ENCODE measurements at places on chromosomes 1 and 21. TPM values are rescaled to one million over a fixed set of nuclear protein-coding genes. Genes with fewer than 3 reads are reported as not detected.

The DMBX1 gene
- polyA plus RNA-seq: 0.04 TPM

The AMPD1 gene
- polyA plus RNA-seq: not detected

The ASTN1 gene
- 2.5 TPM for polyA plus RNA-seq

The OR2L8 gene
- not detected for polyA plus RNA-seq

The GBP5 gene
- polyA plus RNA-seq: 1.7 TPM

The RXRG gene
- 13.6 TPM for polyA plus RNA-seq

The OR2T2 gene
- polyA plus RNA-seq: not detected

The CDK18 gene
- 24.7 TPM for polyA plus RNA-seq

The GUCA2B gene
- not detected for polyA plus RNA-seq

The ZBTB8A gene
- polyA plus RNA-seq: 13.7 TPM

The H3-3A gene
- polyA plus RNA-seq: 1,585 TPM

The AGO4 gene
- 34.1 TPM for polyA plus RNA-seq

The ADGRL4 gene
- 13.1 TPM for polyA plus RNA-seq

The SLC45A3 gene
- 9.1 TPM for polyA plus RNA-seq

The TEX38 gene
- polyA plus RNA-seq: 0.20 TPM

The RIMKLA gene
- 0.38 TPM for polyA plus RNA-seq

The SPATA46 gene
- 0.32 TPM for polyA plus RNA-seq

The NBPF19 gene
- polyA plus RNA-seq: 9.4 TPM

The RPE65 gene
- polyA plus RNA-seq: 0.69 TPM

The PPIH gene
- polyA plus RNA-seq: 60.5 TPM

The ADORA3 gene
- 0.51 TPM for polyA plus RNA-seq

The SELL gene
- polyA plus RNA-seq: 3.3 TPM

The F3 gene
- polyA plus RNA-seq: 4.9 TPM

The ALPL gene
- 2.0 TPM for polyA plus RNA-seq

The CCDC27 gene
- polyA plus RNA-seq: 0.19 TPM

The TEDDM1 gene
- polyA plus RNA-seq: 0.04 TPM

The REN gene
- not detected for polyA plus RNA-seq

The ARHGEF11 gene
- polyA plus RNA-seq: 30.6 TPM

The CDC20 gene
- 37.9 TPM for polyA plus RNA-seq

The CR1 gene
- 0.84 TPM for polyA plus RNA-seq

The SYT14 gene
- polyA plus RNA-seq: 0.13 TPM

The SYCP1 gene
- polyA plus RNA-seq: 0.23 TPM

The TFF3 gene
- 12.2 TPM for polyA plus RNA-seq

The C1orf56 gene
- polyA plus RNA-seq: 11.6 TPM

The PROX1 gene
- polyA plus RNA-seq: 7.4 TPM

The SPRR4 gene
- not detected for polyA plus RNA-seq

The FALEC gene
- polyA plus RNA-seq: 0.67 TPM

The LDLRAP1 gene
- polyA plus RNA-seq: 18.1 TPM

The FCRL1 gene
- polyA plus RNA-seq: 0.45 TPM

The CLSTN1 gene
- polyA plus RNA-seq: 93.5 TPM

The PTPN22 gene
- 0.94 TPM for polyA plus RNA-seq

The CLDN17 gene
- not detected for polyA plus RNA-seq

The C1orf141 gene
- polyA plus RNA-seq: not detected

The MRPL37 gene
- polyA plus RNA-seq: 61.5 TPM

The TINAGL1 gene
- 50.9 TPM for polyA plus RNA-seq

The SESN2 gene
- polyA plus RNA-seq: 5.0 TPM

The TACSTD2 gene
- polyA plus RNA-seq: 16.0 TPM

The CFHR4 gene
- polyA plus RNA-seq: not detected

The TARDBP gene
- 254 TPM for polyA plus RNA-seq

The HPDL gene
- polyA plus RNA-seq: 1.3 TPM

The GLIS1 gene
- 0.06 TPM for polyA plus RNA-seq

The GCSAML gene
- polyA plus RNA-seq: 0.45 TPM

The PTAFR gene
- polyA plus RNA-seq: 2.5 TPM
